NCI-H2107 (cell line): ENCODE measurements at places on chromosomes 11 and 22.

- no peak for DNase-seq
These were observed 405.8 kb downstream of the NTM start for GRCh38 chr11:131776211-131776610.

DNA sequence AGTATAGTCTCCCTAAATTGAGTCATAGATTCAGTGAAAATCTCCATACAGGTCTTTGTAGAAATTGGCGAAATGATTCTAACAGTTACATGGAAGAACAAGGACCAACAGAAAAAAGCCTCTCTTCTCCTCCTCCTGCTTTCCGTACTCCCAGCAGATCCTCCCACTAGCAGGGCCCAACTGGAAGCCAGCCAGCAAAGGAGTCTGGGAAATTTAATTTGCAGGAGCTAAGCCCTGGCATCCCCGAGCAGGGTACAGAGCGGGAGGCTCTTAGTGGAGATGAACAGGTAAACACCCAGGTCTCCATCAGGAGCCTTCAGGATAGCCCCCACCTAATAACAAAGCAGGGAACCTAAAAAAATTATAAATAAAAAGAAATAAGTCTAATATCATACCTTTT, 1473.8 kb downstream of the TBC1D22A start:
- DNase-seq: no peak

DNA sequence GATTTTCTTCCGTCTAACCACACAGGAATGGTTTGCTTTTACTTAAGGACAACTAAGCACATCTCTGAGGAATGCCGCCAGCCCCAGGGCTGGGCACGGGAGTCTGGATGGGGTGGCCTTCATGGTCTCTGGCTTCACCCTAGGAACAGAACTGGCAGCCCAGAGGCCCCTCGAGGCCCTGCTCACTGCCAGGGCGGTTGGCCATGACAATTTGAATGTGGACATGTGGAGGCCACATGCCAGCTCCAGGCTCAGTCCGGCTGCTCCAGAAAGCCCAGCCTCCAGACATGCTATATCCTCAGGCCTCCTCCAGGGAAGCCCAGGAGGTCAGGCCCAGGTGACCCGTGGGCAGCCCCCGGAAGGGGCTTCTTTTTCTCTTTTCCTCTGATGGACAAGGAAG, 84.0 kb upstream of the FGF3 start:
- DNase-seq: no peak

DNA sequence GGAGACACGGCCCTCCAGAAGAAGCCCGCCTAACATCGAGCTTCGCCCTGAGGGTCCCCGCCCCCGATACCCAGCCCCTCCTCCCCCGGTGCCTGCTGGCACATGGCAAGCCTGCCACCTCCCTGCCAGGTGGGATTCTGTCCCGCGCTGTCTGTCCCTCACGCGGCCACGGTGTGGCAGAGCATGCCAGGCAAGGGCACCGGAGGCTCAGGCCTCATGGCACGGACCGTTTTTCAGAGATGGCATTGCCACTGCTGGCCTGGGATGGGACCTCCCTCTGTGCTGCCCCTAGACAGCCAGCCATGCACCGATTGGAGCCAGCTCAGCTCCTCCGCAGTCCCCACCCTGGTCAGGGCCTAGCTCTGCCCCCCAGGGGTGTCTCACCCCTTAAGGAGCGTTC, 19.4 kb downstream of the MRPL23 start:
- no peak for DNase-seq

DNA sequence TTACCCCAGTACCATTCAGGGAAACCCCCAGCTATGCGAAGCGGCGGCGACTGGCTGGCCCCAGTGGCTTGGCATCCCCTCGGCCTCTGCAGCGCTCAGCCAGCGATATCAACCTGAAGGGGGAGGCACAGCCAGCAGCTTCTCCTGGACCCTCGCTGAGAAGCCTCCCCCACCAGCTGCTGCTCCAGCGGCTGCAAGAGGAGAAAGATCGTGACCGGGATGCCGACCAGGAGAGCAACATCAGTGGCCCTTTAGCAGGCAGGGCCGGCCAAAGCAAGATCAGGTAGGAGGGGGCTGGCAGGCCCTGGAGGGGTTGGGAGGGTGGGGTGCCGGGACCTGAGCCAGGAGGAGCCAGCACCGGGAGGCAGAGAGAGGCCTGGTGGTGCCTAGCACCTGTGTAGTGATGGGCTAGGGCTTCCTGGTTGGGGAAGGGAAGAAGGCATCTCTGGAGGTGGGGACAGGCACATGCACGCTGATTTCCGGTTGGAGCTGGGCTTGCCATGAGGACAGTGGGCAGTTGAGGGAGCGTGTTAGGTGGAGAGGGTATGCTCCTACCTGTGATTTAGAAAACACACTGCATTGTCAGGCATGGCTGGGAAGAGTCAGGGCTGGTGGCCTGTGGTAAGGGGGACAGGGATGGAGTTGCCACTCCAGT, 22.3 kb downstream of the SHANK3 start:
- DNase-seq: no peak

GRCh38 chr11:46899501-46900025, 18.8 kb downstream of the LRP4 start:
- DNase-seq: no peak

DNA sequence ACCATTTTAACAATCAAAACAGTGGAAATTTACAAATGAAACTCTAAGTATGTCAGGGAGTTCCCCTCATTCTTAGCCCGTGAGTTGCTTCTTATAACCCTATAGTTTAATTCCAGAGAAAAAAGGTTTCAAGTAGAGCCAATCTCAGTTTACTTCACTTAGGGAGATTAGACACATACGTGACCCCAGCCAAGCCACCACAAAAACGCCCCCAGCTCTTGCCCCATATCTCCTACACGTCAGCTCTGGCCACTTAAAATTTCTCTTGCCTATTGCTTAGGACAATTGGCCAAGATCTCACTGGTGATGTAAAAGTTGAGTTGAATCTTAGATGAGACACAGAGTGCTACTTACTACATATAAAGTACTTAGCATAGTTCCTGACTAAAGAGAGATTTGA, 166.4 kb downstream of the ETS1 start:
- DNase-seq: no peak

GRCh38 chr11:33362051-33362910, 105.1 kb downstream of the HIPK3 start:
- DNase-seq: no peak

GRCh38 chr22:29219881-29220670, 14.4 kb downstream of the EMID1 start:
- DNase-seq: no peak

GRCh38 chr11:134449713-134450112, 37.7 kb upstream of the B3GAT1 start:
- no peak for DNase-seq

GRCh38 chr11:86790195-86790725, 10.1 kb upstream of the PRSS23 start:
- DNase-seq: no peak

GRCh38 chr11:111114091-111114490, 131.4 kb upstream of the POU2AF2 start:
- no peak for DNase-seq

GRCh38 chr11:18495271-18495670, 31.5 kb downstream of the TSG101 start:
- DNase-seq: no peak

- DNase-seq: no peak
These were observed 33.6 kb upstream of the MMP7 start for GRCh38 chr11:102564110-102564509.
